A673 (cell line): ENCODE measurements at places on chromosomes 4 and X. TPM values are rescaled to one million over a fixed set of nuclear protein-coding genes. Genes with fewer than 3 reads are reported as not detected.
A peak's percentile ranks its signal among the peaks of the same experiment; 100 is the strongest.

GRCh38 chrX:144335402-144335801 is 451.5 kb downstream of the UBE2NL start:
- H3K36me3 ChIP-seq: no peaks in the 10 kb centered on the region
- H3K27ac ChIP-seq: no peak overlapping the region
- H3K4me1 ChIP-seq: no peaks in the 10 kb centered on the region
- DNase-seq: no peak
- no peak overlapping the region for H3K4me3 ChIP-seq
- no peaks in the 10 kb centered on the region for H3K27me3 ChIP-seq

GRCh38 chr4:119302073-119302832 is 19.7 kb downstream of the FABP2 start:
- peaks cover 13% of the 10 kb centered on the region for H3K36me3 ChIP-seq
- peaks cover 10% of the 10 kb centered on the region for H3K4me1 ChIP-seq
- no peak overlapping the region for H3K27ac ChIP-seq
- no peak for DNase-seq

GRCh38 chrX:119802546-119802945 is 11.1 kb upstream of the RPL39 start:
- H3K27ac ChIP-seq: no peak overlapping the region
- no peak overlapping the region for H3K4me3 ChIP-seq
- DNase-seq: no peak
- no peaks in the 10 kb centered on the region for H3K36me3 ChIP-seq
- H3K4me1 ChIP-seq: no peaks in the 10 kb centered on the region

DNA sequence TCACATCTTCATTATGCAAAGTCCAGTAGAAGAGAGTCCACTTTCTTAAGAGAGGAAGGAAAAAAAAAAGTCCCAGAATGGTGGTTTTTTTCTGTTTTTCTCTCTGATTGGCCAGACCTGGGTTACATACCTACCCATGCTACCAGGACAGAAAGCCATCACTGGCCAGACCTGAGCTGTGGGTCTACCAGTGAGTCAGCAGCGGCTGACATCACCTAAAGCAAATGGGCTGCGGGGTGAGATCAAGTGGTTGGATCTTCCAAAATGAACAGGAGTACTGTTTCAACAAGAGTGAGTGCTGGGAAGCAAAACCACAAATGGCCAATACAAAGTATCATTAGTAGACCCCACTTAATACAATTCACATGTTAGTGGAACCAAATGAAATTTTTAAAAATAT is 1.6 kb upstream of the NDST3 start:
- peaks cover 6% of the 10 kb centered on the region for H3K4me1 ChIP-seq
- peak overlapping the region; percentile 70 for H3K4me3 ChIP-seq
- H3K36me3 ChIP-seq: no peaks in the 10 kb centered on the region
- no peak overlapping the region for H3K27ac ChIP-seq

Gene SLC49A3
- 0.47 and 1.7 TPM in 2 replicates for total RNA-seq

Gene DUSP9
- 0.92 and 1.4 TPM in 2 replicates for total RNA-seq

GRCh38 chr4:116668190-116668589 is 417.2 kb downstream of the TRAM1L1 start:
- DNase-seq: no peak
- H3K36me3 ChIP-seq: no peaks in the 10 kb centered on the region
- no peak overlapping the region for H3K4me3 ChIP-seq
- H3K4me1 ChIP-seq: no peaks in the 10 kb centered on the region
- no peak overlapping the region for H3K27ac ChIP-seq

Gene AKAP14
- not detected in 2 replicates for total RNA-seq

- H3K4me1 ChIP-seq: no peaks in the 10 kb centered on the region
- DNase-seq: no peak
- no peak overlapping the region for H3K27ac ChIP-seq
- no peak overlapping the region for H3K4me3 ChIP-seq
- H3K36me3 ChIP-seq: no peaks in the 10 kb centered on the region
These were observed 36.0 kb upstream of the GABRA2 start for GRCh38 chr4:46425775-46426400.

Gene TSPYL2
- total RNA-seq: 25.0 and 30.0 TPM in 2 replicates

DNA sequence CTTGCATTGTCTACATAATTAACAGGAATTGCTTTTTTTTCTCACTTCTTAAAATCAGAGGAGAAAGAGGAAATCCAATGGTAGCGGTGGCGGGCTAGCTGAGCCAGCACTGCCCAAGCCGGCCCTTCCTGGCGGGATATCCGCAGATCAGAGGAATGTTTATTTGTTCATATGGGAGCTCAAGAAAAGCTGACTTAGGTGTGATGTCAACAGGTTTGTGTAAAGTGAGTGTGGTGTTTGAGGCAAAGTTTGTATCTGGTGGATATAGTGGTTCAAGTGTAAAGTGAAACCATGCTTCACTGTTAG is 466 bp upstream of the SLC39A8 start:
- peaks cover 14% of the 10 kb centered on the region for H3K4me1 ChIP-seq
- H3K27me3 ChIP-seq: peaks cover 5% of the 10 kb centered on the region
- no peaks in the 10 kb centered on the region for H3K36me3 ChIP-seq
- DNase-seq: no peak
- peak overlapping the region; percentile 60 for H3K4me3 ChIP-seq
- no peak overlapping the region for H3K27ac ChIP-seq

- no peak for DNase-seq
- no peak overlapping the region for H3K27ac ChIP-seq
- no peak overlapping the region for H3K4me3 ChIP-seq
These were observed 267.4 kb downstream of the ANK2 start for GRCh38 chr4:113316879-113317278.

DNA sequence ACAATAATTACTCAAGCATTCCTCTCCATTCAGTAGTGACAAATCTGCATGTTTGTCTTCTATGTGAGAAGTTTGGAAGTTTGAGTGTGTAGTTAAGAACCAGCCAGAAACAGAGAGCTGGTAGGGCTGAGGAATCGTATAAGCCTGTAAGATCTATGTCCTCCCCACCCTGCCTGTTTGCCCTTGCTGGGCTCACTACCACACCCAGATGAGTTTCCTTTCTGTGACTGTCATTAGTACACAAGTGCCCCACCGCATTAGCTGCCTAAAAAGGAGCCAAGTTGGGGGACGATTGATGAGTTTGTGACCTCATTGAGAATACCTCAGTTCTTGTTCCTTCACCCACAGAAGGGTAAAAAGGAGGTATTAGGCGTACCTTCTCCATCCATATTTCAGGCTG is 28.3 kb downstream of the DOCK11 start:
- no peaks in the 10 kb centered on the region for H3K36me3 ChIP-seq
- no peak for DNase-seq
- peaks cover 2% of the 10 kb centered on the region for H3K4me1 ChIP-seq
- H3K4me3 ChIP-seq: no peak overlapping the region
- no peaks in the 10 kb centered on the region for H3K27me3 ChIP-seq

Gene AMER1
- total RNA-seq: 3.4 and 4.3 TPM in 2 replicates

Gene SLC25A4
- total RNA-seq: 18.6 and 21.9 TPM in 2 replicates

DNA sequence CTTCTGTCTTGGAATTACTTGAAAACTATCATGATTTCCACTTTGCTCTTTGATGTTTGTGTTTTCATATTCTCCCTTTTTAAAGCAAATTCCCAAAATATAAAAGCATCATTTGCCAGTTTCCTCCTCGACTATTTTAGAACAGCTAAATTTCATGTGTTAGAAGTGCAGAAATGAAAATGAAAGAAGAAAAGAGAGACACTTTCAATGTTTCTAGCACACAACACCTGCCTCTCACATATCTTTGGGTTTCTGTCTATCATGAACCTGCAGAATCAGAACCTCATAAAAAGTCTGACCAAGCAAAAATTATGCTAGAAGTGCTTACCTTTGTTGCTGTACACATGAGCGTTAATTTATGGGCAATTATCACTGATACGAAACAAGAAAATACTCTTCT is 1.9 kb upstream of the NEUROG2 start:
- peaks cover 33% of the 10 kb centered on the region for H3K4me1 ChIP-seq
- H3K27ac ChIP-seq: no peak overlapping the region
- H3K4me3 ChIP-seq: no peak overlapping the region
- no peak for DNase-seq

- H3K36me3 ChIP-seq: peaks cover 47% of the 10 kb centered on the region
- DNase-seq: peak; percentile 37
- no peaks in the 10 kb centered on the region for H3K27me3 ChIP-seq
- H3K4me3 ChIP-seq: peak overlapping the region; percentile 24
- H3K27ac ChIP-seq: peak overlapping the region; percentile 67
- peaks cover 14% of the 10 kb centered on the region for H3K4me1 ChIP-seq
These were observed 1.2 kb upstream of the CDK16 start for GRCh38 chrX:47217121-47217851.

Gene SASH3
- total RNA-seq: not detected in 2 replicates

Gene FOXR2
- total RNA-seq: not detected in 2 replicates
